ENCODE measurements at places on chromosomes 6 and 20. TPM values are rescaled to one million over a fixed set of nuclear protein-coding genes. Genes with fewer than 3 reads are reported as not detected.

- DNase-seq: no peak
Observed at GRCh38 chr6:138656364-138657064, 117.1 kb upstream of the CCDC28A start.

The NFATC2 gene
- under 0.01 TPM for total RNA-seq

- DNase-seq: no peak
Observed at GRCh38 chr6:124197148-124197547, 393.5 kb downstream of the NKAIN2 start.

DNA sequence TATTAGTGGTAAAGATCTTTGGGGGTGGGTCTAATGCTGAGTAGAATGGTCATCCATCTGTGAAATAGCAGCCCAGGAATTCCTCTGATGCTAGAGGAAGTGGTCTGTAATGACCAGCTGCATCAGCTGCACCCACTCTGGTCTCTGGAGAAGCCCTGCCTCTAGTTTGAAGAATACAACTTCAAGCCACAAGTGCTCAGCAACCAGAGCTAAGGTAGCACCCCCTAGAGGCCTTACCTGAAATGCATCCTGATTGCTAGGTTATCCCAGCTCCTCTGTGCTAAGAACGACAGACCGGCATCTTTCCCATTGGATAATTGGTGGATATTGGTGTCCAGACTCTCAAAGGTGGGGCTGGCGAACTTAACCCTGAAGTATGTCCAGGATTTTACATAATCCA lies 58.2 kb downstream of the DNAH8 start:
- DNase-seq: peak; percentile 18

- DNase-seq: no peak
Observed at GRCh38 chr6:130962966-130963365, 100.1 kb downstream of the EPB41L2 start.

- peak; percentile 36 for DNase-seq
Observed at GRCh38 chr20:3431109-3431508, 23.6 kb upstream of the DNAAF9 start.

The CLPSL2 gene
- total RNA-seq: not detected

The FOXQ1 gene
- total RNA-seq: 0.52 TPM

- no peak for DNase-seq
Observed at GRCh38 chr6:88605271-88605670, 358.1 kb downstream of the RNGTT start.

- DNase-seq: peak; percentile 86
Observed at GRCh38 chr6:128723667-128724066, 159.3 kb upstream of the LAMA2 start.

DNA sequence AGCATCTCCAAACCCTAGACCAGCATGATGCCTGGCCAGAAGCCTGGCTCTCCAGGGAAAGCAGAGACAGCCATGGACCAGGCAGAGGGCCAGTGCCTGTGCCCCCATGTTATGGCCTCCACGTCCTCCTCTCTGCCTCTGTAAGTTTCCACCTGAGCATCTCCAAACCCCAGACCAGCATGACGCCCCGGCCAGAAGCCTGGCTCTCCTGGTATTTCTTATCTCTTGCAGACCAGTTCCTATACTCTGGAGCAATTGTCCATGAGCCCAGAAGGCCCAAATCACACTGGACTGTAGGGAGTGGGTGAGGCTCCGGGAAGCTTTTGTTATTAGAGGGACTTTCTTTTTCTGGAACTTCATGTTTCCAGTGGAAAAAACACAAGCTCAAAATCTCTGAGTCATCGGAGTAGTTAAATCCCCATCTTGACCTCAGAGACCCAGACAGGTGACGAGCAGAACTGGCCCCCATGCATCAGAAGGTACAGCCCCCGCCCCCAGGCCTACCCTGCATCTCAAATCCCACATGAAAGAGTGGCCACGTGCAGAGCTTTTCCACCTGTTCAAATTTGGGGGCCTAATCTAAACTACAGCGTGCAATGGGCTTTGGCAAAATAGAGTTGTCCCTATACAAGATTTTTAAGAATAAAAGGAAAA lies 110.2 kb upstream of the FOXQ1 start:
- DNase-seq: no peak

DNA sequence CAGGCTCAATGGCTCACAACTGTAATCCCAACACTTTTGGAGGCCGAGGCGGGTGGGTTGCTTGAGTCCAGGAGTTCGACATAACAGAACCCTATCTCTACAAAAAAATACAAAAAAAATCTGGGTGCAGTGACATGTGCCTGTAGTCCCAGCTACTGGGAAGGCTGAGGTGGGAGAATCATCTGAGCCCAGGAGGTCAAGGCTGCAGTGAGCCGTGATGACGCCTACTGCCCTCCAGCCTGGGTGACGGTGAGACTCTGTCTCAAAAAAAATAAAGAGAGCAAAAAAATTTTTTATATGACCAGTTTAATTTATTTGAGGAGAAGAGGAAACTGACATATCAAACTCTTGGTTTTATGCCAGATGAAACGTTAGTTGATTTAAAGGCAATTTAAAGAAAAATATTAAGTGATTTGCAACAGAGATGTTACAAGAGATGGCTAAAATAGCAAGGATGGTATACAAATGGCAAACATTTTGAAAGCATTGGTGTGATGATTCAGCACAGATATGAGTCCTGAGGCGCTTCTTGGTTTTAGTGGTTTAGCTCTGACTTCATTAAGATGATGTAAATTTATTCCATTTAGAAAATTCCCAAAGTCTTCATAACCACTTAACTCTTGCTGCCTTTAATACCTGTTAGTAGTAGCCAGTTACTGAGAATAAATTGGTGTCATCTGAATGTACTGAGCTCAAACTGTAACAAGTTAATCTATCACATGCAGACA lies 17.7 kb downstream of the GTF2H5 start:
- peak; percentile 41 for DNase-seq

The CAPN11 gene
- total RNA-seq: not detected

DNA sequence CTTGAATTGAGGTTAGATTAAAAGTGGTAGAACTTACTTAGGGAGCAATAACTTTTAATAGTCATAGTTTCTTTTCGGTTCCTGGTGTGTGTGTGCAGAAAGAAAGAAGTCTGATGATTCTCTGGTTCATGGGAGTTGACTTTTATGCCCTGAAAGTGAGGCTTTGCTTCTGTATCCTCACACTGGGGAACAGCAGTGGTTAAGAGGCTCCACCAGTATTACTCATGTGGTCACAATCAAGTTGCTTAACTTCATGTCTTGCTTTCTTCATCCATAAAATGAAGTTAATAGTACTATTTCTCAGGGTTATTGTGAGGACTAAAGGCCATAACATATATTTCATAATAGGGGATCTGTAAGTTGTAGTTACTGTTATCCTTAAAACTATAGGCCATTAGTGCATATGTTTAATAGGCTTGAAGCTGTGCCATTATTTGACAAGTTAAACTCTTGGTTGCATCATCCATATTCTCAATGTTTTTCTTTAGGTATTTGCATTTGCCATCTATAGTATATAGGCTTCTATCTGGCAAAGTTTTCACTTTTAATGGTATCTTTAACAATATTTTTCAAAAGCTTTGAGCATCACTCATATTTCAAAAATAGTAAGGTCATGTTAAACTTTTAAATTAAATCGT lies 262.4 kb downstream of the PLCB1 start:
- peak; percentile 84 for DNase-seq

DNA sequence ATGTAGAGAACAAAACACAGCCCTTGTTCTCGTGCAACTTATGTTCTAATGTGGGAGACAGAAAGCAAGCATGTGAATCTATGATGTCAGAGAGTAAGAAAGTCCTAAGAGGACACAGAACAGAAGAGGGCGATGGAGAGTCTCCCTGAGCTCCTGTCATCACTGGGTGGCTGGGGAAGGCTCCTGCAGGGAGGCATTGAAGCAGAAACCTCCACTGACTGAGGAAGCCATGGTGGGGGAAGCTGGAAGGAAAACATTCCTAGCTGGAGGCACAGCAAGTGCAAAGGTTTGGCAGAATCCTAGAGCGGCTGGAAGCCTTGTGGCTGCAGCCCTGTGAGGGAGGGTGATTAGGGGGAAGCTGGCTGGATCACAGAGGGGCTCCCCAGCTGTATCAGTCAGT lies 248.0 kb downstream of the CDH26 start:
- DNase-seq: peak; percentile 63

DNA sequence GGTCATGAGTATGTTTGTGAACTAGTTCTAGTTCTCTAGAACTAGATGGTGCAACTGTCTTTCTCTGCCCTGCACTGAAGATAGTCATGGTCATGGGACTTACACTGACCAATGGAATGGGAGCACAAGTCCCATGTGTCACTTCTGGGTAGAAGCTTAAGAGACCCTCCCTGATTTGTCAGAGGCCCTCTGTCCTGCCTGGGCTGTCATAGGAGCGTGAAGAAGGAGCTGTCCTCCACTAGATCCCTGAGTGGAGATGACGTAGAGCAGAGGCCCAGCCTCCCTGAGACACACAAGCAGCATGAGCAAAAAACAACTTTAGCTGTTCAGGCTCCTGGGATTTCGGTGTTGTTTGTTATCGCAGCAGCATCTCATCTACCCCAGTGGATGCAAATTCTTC lies 514.5 kb downstream of the PREX1 start:
- DNase-seq: no peak

- DNase-seq: no peak
Observed at GRCh38 chr6:150456466-150456865, 87.7 kb downstream of the IYD start.

- no peak for DNase-seq
Observed at GRCh38 chr20:49695830-49696229, 17.8 kb downstream of the B4GALT5 start.

The RRAGD gene
- total RNA-seq: 4.2 TPM

The OOEP gene
- not detected for total RNA-seq

DNA sequence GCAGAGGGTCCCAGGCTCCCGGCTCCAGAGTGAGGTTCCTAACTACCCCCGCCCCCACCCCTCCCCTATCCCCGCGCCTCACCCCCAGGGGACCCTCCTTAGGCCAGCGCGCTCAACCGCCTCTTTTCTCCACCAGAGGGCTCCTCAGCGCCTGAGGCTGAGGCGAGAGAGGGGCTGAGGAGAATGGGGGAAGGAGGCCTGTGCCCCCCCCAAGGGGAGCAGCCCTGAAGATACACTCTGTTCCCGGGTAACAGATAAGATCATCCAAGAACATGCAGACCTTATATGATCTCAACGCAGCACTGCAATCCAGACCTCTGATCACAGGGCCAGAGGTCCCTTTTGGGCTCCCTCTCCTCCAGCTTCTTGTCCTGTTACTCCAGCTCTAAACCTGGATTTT lies 43.3 kb upstream of the MRPS10 start:
- DNase-seq: no peak

DNA sequence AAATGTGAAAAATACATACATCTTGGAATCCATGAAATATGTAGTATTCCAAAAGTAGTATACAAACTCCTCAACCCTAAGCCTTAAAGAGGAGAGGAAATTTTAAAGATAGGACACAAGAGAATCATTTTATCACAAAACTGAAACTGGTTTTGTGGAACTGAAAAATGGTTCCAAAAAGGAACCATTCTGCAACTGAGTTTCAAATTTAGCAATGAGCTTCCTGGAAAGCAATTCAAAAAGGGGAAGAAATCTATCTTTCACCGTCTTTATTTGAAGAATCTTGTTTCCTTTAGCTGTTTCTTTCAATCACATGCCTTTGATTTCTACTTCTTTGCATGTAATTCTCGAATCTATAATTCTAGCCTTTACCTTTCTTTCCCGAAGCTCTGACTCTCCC lies 32.2 kb upstream of the LAMP5 start:
- no peak for DNase-seq

The BPIFA1 gene
- not detected for total RNA-seq

GRCh38 chr6:9789201-9789600 lies 625.7 kb downstream of the TFAP2A start:
- DNase-seq: no peak

The COL12A1 gene
- 44.6 TPM for total RNA-seq

GRCh38 chr20:420166-420620 lies 12.1 kb downstream of the RBCK1 start:
- no peak for DNase-seq

GRCh38 chr6:151784441-151785214 lies 22.9 kb upstream of the ESR1 start:
- peak; percentile 70 for DNase-seq

DNA sequence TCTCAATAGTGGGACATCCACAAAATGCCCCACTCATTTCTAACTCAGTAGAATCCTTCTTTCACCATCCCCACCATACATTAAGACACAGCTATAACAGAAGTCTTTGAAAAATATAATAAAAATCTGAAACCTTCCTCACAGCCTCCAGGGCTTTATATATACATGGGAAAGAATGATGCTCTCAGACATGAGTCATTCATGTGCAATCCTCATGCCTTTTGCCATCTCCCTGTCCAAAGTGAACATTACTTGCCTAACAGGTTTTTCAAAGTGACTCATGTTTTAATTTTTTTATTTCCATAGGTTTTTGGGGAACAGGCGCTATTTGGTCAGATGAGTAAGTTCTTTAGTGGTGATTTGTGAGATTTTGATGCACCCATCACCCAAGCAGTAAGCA lies 162.7 kb downstream of the RALGAPA2 start:
- DNase-seq: peak; percentile 58

- DNase-seq: no peak
Observed at GRCh38 chr6:90158936-90159335, 137.7 kb downstream of the BACH2 start.

The MTFR2 gene
- 2.6 TPM for total RNA-seq

- DNase-seq: no peak
Observed at GRCh38 chr6:159935065-159935464, 33.8 kb upstream of the IGF2R start.

The SLC26A8 gene
- total RNA-seq: not detected

DNA sequence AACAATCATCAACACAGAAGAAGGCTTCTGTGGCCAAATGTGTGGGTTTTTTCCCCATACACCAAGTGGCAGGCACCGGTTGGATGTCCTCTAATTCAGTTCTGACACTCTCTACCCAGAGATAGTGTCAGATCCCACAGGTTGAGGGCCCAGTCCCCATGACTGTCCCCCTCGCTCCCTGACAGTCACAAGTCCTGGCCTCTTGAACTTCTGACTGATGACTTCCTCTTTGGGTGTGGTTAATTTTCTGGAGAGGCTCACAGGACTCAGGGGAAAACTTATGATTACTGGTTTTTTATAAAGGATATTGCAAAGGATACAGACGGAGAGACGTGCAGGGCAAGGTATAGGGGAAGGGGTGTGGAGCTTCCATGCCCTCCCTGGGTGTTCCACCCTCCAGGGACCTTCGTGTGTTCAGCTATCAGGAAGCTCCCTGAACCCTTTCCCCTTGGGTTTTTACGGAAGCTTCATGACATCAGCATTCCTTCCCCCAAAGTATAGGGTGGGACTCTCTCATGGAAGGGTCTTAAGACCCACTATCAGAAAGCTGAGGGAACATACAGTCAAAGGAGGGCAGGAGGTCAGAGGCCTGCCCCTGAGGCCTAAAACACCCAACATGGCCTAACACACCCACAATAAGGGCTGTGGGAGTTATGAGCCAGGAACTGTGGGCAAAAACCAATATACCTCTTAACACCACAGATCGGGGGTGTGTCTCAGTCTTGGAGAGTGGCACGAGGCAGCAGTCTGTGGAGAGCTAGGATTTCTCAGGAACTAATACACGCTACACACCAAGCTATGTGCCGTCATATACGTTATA lies 33.3 kb downstream of the FARS2 start:
- no peak for DNase-seq

The ZNF341 gene
- 0.52 TPM for total RNA-seq

- no peak for DNase-seq
Observed at GRCh38 chr6:118408863-118409262, 139.2 kb upstream of the PLN start.

Data from renal cortical epithelial cell (primary cell).